ENCODE measurements at places on chromosomes 1 and 21. TPM values are rescaled to one million over a fixed set of nuclear protein-coding genes. Genes with fewer than 3 reads are reported as not detected.

TNFAIP8L2 gene
- total RNA-seq, result not detected

TRNP1 gene
- total RNA-seq, result 2.0 TPM

DNAH14 gene
- total RNA-seq, result 118 TPM

DMBX1 gene
- total RNA-seq, result 0.06 TPM

AVPR1B gene
- not detected for total RNA-seq

RAB3GAP2 gene
- 31.6 TPM for total RNA-seq

ZBED6 gene
- total RNA-seq, result 6.9 TPM

FALEC gene
- not detected for total RNA-seq

DLGAP3 gene
- 0.65 TPM for total RNA-seq

SIK1 gene
- total RNA-seq, result 0.65 TPM

MPL gene
- 0.09 TPM for total RNA-seq

ARTN gene
- total RNA-seq, result 2.9 TPM

FAM3B gene
- not detected for total RNA-seq

GRCh38 chr1:45753248-45754037, 3.0 kb upstream of the IPP start:
- H3K27ac ChIP-seq, result no peak overlapping the region
- H3K27me3 ChIP-seq, result no peaks in the 10 kb centered on the region
- H3K36me3 ChIP-seq, result no peaks in the 10 kb centered on the region
- no peak for DNase-seq

DNA sequence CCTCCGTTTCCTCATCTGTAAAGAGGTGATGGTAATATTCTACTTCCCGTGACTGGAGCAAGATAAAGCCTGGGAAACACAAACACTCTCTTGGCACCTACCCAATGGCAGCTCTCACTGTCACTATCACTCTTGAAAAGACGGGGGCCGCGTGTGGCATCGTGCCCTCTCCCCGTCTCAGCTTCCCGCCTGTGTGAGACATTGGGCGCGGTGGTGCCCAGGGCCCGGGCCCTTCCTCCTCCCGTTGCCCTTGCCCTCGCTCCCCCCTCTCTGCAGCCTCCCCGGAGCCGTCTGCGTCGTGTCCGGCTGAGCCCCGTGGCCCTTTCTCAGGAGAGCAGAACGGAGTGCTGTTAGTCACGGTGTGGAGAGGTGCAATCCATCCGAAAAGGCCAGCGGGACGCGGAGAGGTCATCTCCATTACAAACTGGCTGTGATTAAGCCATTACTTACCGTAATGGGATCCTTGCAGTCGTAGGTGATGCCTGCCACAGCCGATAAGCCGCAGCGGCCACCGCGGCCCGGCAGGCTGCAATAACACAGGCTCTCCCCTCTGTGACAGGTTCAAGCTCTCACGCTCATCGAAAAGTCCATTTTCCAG, 156.4 kb upstream of the ZC3H12A start:
- peaks cover 24% of the 10 kb centered on the region for H3K27me3 ChIP-seq
- no peak overlapping the region for H3K27ac ChIP-seq
- no peak overlapping the region for H3K4me3 ChIP-seq
- DNase-seq, result no peak
- H3K36me3 ChIP-seq, result no peaks in the 10 kb centered on the region

GRCh38 chr1:145992502-145992936, 3.9 kb downstream of the TXNIP start:
- peaks cover 17% of the 10 kb centered on the region for H3K36me3 ChIP-seq
- peak overlapping the region; percentile 40 for H3K27ac ChIP-seq
- peak overlapping the region; percentile 85 for H3K4me3 ChIP-seq
- peaks cover 31% of the 10 kb centered on the region for H3K4me1 ChIP-seq

DNA sequence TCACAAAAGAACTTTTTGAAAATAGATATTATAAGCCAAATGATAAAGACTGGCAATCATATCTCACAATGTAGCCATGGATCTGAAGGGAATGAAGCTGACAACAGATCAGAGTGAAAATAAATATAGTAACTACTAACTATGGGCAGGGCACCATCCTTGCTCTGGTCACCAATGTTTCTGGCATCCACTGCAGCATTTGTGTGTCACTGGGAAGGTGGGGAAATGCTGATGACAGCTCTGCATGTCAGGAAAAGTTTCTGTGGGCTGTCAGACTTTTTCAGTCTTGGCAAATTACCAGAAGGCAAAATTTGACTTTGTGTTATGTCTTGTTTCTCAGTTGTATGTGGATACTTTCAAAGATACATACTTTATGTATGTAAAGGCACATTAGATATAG, 195.6 kb downstream of the ZNF326 start:
- H3K4me3 ChIP-seq, result no peak overlapping the region
- H3K4me1 ChIP-seq, result peaks cover 20% of the 10 kb centered on the region
- H3K27me3 ChIP-seq, result no peaks in the 10 kb centered on the region
- no peak overlapping the region for H3K27ac ChIP-seq
- DNase-seq, result no peak

GRCh38 chr1:24620678-24621077, 22.4 kb upstream of the SRRM1 start:
- H3K4me1 ChIP-seq, result peaks cover 9% of the 10 kb centered on the region
- no peak for DNase-seq
- no peak overlapping the region for H3K4me3 ChIP-seq
- no peaks in the 10 kb centered on the region for H3K27me3 ChIP-seq
- H3K36me3 ChIP-seq, result no peaks in the 10 kb centered on the region

DNA sequence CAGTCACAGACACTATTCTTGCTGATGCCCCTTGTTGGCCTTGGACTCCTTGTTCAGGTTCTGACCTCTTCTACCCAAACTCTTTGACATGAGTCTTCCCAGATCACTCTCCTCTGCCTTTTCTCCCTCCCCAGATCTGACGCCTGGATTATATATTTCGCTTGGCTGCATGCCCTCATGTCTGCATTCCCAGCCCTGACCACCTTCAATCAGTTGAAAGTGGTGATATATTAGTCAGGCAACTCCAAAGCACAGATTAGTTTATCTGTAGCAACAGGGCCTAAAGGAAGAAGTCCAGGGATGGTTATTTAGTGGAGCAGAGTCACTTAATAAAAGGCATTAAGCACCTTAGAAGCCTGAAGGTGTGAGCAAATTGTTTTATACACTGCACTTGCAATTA, 110.0 kb upstream of the GUCA2B start:
- H3K27ac ChIP-seq, result no peak overlapping the region
- H3K27me3 ChIP-seq, result peaks cover 9% of the 10 kb centered on the region
- DNase-seq, result no peak
- H3K36me3 ChIP-seq, result no peaks in the 10 kb centered on the region
- H3K4me3 ChIP-seq, result no peak overlapping the region
- no peaks in the 10 kb centered on the region for H3K4me1 ChIP-seq

DNA sequence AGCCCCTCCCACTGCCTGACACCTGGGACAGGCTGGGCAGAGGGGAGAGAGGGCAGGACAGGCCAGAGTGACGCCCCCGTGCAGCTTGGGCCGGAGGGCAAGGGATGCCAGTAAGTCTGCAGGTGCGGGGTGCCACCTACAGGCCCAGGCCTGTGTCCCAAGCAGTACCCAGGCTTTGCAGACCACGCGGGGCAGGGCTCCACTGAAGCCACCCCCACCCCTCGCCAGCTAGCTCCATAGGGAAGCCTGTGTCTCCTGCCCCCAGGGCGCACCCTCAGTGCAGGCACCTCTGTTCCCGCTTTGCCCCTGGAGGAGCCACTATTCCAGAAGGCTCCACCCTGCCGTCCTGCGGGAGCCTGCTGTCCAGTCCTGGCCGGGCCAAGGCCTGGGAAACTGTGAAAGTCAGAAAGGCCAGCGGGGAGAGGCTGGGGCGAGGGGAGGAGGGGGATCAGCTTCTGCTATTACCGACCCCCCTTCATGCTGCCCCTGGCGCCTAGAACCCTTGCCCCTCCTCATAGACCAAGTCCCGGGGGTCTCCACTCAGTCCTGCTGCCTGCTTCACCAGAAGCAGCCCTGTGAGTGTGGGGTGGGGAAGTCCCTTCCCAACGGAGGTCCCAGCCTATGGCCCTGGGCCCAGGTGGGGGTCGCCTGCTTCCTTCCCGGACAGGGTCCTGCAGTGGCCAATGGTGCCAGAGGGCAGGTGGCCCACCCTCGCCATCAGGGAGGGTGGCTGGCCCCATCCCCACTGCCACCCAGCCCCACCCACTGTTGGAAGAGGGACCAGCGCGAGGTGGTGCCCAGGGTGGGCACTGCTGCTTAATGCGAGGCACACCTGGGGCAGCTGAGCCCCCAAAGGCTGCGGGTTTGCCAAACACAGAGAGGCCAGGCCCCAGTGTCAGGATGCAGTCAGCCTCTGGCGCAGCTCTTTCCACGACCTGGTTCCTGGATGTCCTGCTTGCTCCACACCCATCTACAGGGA, 54.4 kb downstream of the KCNAB2 start:
- no peaks in the 10 kb centered on the region for H3K27me3 ChIP-seq
- no peaks in the 10 kb centered on the region for H3K36me3 ChIP-seq
- H3K4me3 ChIP-seq, result no peak overlapping the region
- no peak for DNase-seq

GRCh38 chr1:66331658-66332547, 202.1 kb upstream of the SGIP1 start:
- DNase-seq, result peak; percentile 61
- peak overlapping the region; percentile 38 for H3K27ac ChIP-seq
- peak overlapping the region; percentile 33 for H3K4me3 ChIP-seq
- peaks cover 38% of the 10 kb centered on the region for H3K4me1 ChIP-seq
- H3K27me3 ChIP-seq, result no peaks in the 10 kb centered on the region

- H3K27ac ChIP-seq, result no peak overlapping the region
- no peak overlapping the region for H3K4me3 ChIP-seq
- no peaks in the 10 kb centered on the region for H3K27me3 ChIP-seq
- no peaks in the 10 kb centered on the region for H3K36me3 ChIP-seq
- no peaks in the 10 kb centered on the region for H3K4me1 ChIP-seq
Measured at GRCh38 chr1:232980355-232980978, 30.1 kb downstream of the NTPCR start.

DNA sequence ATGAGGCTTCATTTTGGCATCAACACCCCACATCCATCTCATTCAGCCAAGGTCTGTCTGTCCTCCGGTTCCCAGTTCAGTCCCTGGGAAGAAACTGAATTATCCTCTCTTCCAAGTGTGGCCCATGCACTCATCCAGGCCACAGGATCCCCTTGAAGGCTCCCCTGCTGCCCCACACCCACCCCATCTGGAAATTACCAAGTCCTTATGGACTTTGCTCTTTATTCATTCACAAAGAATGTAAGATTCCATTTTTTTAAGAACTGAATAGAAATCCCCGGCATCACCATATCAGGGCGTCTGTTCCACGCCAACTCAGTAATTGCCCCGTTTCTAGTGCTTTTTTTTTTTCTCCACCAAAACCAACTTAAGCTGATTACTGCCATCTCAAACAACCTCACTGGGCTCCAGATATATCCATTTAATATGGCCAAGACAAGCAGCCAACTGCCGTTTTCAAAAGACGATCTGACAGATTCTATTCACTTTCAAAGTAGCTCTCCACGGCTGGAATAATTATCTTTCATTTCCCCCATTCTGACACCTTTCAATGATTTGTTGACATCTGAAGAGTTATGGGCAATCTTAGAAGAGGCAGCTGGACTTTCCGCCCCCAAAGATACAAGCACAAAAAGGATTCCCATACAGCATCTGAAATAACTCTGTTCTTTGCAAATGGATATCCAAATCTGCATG, 55.9 kb downstream of the OLIG1 start:
- H3K27me3 ChIP-seq, result peaks cover 43% of the 10 kb centered on the region
- DNase-seq, result no peak
- no peak overlapping the region for H3K27ac ChIP-seq

DNA sequence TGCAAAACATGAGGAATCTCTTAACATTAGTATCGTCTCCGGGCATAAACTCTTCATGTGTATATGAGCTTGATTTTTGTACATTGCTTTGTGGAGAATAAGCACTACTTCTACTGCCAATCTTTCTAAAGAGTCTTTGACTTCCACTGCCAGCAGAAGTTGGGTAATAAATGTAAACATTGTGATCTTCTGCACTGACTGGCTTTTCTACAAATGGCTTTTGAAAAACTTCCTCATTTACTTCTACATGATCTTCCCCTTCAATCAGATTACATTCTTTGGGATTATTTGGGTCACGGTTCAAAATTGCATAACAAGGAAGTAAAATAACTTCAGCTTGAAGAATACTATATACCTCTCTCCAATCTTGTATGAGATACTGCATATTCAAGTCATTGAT, 30.4 kb upstream of the SLC44A5 start:
- no peaks in the 10 kb centered on the region for H3K4me1 ChIP-seq
- no peaks in the 10 kb centered on the region for H3K36me3 ChIP-seq
- H3K27ac ChIP-seq, result no peak overlapping the region
- no peak overlapping the region for H3K4me3 ChIP-seq

- peaks cover 38% of the 10 kb centered on the region for H3K4me1 ChIP-seq
- H3K36me3 ChIP-seq, result no peaks in the 10 kb centered on the region
- no peak for DNase-seq
- no peak overlapping the region for H3K27ac ChIP-seq
Measured at GRCh38 chr1:114043054-114043453, 63.8 kb downstream of the OLFML3 start.

GRCh38 chr1:9670085-9670484, 18.6 kb downstream of the PIK3CD start:
- H3K27me3 ChIP-seq, result no peaks in the 10 kb centered on the region
- no peaks in the 10 kb centered on the region for H3K36me3 ChIP-seq
- H3K4me3 ChIP-seq, result no peak overlapping the region
- no peak overlapping the region for H3K27ac ChIP-seq
- DNase-seq, result no peak
